ENCODE measurements at places on chromosomes 3 and 15. TPM values are rescaled to one million over a fixed set of nuclear protein-coding genes. Genes with fewer than 3 reads are reported as not detected.

GRCh38 chr3:196181127-196181546 lies 30.1 kb downstream of the ZDHHC19 start:
- no peaks in the 10 kb centered on the region for H3K27me3 ChIP-seq
- no peak overlapping the region for H3K4me3 ChIP-seq
- DNase-seq, result no peak

- H3K27me3 ChIP-seq, result no peaks in the 10 kb centered on the region
- no peak for DNase-seq
- H3K36me3 ChIP-seq, result no peaks in the 10 kb centered on the region
- H3K4me3 ChIP-seq, result no peak overlapping the region
- no peaks in the 10 kb centered on the region for H3K4me1 ChIP-seq
These were observed 19.5 kb upstream of the EID1 start for GRCh38 chr15:48858401-48858800.

The ARHGEF3 gene
- polyA plus RNA-seq, result 21.5 TPM

DNA sequence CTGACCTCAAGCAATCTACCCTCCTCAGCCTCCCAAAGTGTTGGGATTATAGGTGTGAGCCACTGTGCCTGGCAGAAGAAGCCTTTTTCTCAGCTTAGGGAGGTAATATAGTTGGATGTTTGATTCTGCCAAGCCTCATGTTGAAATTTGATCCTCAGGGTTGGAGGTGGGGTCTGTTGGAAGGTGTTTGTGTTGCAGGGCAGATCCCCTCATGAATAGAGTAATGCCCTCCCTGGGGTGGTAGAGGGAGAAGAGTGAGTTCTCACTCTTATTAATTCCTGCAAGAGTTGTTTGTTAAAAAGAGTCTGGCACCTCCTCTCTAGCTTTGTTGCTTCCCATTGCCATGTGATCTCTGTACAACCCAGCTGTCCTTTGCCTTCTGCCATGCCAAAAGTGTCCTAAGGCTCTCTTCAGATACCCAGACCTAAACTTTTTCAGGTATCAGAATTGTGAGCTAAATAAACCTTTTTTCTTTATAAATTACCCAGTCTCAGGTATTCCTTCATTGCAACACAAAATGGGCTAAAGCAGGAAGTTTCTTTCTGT lies 16.4 kb downstream of the NECTIN3 start:
- no peaks in the 10 kb centered on the region for H3K36me3 ChIP-seq
- no peaks in the 10 kb centered on the region for H3K27me3 ChIP-seq
- no peak overlapping the region for H3K27ac ChIP-seq
- no peak overlapping the region for H3K4me3 ChIP-seq
- H3K4me1 ChIP-seq, result no peaks in the 10 kb centered on the region

GRCh38 chr3:29758434-29759322 lies 477.8 kb downstream of the RBMS3 start:
- H3K27me3 ChIP-seq, result no peaks in the 10 kb centered on the region
- DNase-seq, result peak; percentile 74
- no peaks in the 10 kb centered on the region for H3K36me3 ChIP-seq
- no peak overlapping the region for H3K4me3 ChIP-seq
- peak overlapping the region; percentile 67 for H3K27ac ChIP-seq

DNA sequence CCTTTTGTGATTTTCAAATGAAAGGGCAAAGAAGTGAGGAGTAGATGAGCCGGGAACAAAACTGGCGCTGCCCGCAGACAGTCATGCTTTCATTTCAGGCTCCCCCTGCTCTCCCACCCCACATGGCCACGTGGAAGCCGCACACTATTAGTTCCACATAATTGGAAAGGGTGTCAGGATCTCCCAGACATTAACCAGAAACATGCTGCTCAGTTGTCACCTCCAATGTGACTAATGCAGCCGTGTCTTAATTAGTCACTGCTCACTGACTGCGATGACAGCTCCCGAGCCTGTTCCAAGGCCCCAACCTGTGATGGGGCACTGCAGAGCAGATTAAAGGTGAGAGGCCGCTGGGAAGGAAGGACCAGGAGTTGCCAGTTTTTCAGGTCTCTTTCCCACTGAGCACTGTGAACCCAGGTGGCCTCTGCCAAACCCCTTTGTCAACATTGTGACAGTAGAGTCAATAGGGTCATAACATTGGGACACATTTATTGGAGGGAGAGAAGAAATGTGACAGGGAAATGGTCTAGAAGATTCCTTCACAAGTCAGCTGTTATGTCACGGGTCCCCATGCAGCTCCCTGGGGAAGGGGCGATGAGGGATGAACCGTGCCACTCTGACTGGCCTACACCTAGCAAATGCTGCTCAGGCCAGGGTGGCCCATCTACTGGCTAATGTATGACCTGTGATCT lies 38.6 kb upstream of the SFMBT1 start:
- H3K27ac ChIP-seq, result no peak overlapping the region
- H3K4me1 ChIP-seq, result no peaks in the 10 kb centered on the region
- H3K27me3 ChIP-seq, result no peaks in the 10 kb centered on the region
- H3K4me3 ChIP-seq, result no peak overlapping the region
- no peaks in the 10 kb centered on the region for H3K36me3 ChIP-seq
- DNase-seq, result no peak

The SKOR1 gene
- 0.57 TPM for polyA plus RNA-seq

- no peak overlapping the region for H3K27ac ChIP-seq
- no peak for DNase-seq
- no peaks in the 10 kb centered on the region for H3K27me3 ChIP-seq
- no peak overlapping the region for H3K4me3 ChIP-seq
- H3K4me1 ChIP-seq, result peaks cover 26% of the 10 kb centered on the region
- no peaks in the 10 kb centered on the region for H3K36me3 ChIP-seq
These were observed 45.6 kb downstream of the UMPS start for GRCh38 chr3:124775877-124776276.

- peak overlapping the region; percentile 42 for H3K27ac ChIP-seq
- no peaks in the 10 kb centered on the region for H3K27me3 ChIP-seq
- H3K36me3 ChIP-seq, result no peaks in the 10 kb centered on the region
- peak; percentile 88 for DNase-seq
- peaks cover 28% of the 10 kb centered on the region for H3K4me1 ChIP-seq
These were observed 27.7 kb downstream of the CRTC3 start for GRCh38 chr15:90557186-90558084.

- no peaks in the 10 kb centered on the region for H3K27me3 ChIP-seq
- DNase-seq, result peak; percentile 52
- H3K4me3 ChIP-seq, result no peak overlapping the region
- H3K27ac ChIP-seq, result no peak overlapping the region
- no peaks in the 10 kb centered on the region for H3K4me1 ChIP-seq
- H3K36me3 ChIP-seq, result no peaks in the 10 kb centered on the region
These were observed 1.7 kb upstream of the SLC2A2 start for GRCh38 chr3:171028025-171028778.

The FRMD5 gene
- polyA plus RNA-seq, result 2.2 TPM

DNA sequence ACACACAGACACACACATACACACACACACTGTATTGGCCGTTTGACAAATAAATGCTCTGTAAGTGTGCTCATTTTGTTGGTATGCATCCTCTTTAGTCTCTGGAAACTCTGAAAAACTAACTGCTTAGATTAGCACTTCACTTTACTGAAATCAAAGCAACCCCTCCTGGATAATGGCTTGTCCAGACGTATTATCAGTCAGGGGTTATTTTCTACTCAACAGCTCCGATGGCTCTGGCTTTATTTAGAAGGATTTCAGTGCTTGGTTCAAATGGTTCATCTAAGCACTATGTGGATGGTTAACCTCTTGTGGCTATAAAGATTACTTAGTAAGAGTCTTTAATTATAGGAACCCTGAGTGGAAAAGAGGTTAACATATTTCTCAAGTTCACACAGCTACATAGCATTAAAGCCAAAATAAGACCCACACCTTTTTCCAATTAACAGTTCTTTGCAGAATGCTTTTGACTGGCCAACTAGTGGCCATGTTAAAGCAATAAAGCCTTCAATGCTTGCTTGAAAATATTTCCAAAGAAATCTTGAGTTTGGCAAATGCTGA lies 516.1 kb upstream of the NAALADL2 start:
- no peaks in the 10 kb centered on the region for H3K36me3 ChIP-seq
- no peak overlapping the region for H3K27ac ChIP-seq
- no peaks in the 10 kb centered on the region for H3K27me3 ChIP-seq
- no peak for DNase-seq

- DNase-seq, result no peak
- H3K4me1 ChIP-seq, result no peaks in the 10 kb centered on the region
- no peaks in the 10 kb centered on the region for H3K27me3 ChIP-seq
- H3K4me3 ChIP-seq, result no peak overlapping the region
- H3K36me3 ChIP-seq, result no peaks in the 10 kb centered on the region
These were observed 43.7 kb downstream of the MECOM start for GRCh38 chr3:169619793-169620192.

The ARPIN gene
- 37.1 TPM for polyA plus RNA-seq

- peak overlapping the region; percentile 93 for H3K27ac ChIP-seq
- H3K4me1 ChIP-seq, result peaks cover 43% of the 10 kb centered on the region
- no peaks in the 10 kb centered on the region for H3K36me3 ChIP-seq
- H3K27me3 ChIP-seq, result no peaks in the 10 kb centered on the region
- no peak for DNase-seq
These were observed 25.8 kb downstream of the CCDC12 start for GRCh38 chr3:46950650-46951241.

- H3K4me1 ChIP-seq, result no peaks in the 10 kb centered on the region
- no peak overlapping the region for H3K4me3 ChIP-seq
- no peaks in the 10 kb centered on the region for H3K36me3 ChIP-seq
- no peak for DNase-seq
- H3K27me3 ChIP-seq, result no peaks in the 10 kb centered on the region
These were observed 131.7 kb downstream of the XXYLT1 start for GRCh38 chr3:195139091-195139875.

DNA sequence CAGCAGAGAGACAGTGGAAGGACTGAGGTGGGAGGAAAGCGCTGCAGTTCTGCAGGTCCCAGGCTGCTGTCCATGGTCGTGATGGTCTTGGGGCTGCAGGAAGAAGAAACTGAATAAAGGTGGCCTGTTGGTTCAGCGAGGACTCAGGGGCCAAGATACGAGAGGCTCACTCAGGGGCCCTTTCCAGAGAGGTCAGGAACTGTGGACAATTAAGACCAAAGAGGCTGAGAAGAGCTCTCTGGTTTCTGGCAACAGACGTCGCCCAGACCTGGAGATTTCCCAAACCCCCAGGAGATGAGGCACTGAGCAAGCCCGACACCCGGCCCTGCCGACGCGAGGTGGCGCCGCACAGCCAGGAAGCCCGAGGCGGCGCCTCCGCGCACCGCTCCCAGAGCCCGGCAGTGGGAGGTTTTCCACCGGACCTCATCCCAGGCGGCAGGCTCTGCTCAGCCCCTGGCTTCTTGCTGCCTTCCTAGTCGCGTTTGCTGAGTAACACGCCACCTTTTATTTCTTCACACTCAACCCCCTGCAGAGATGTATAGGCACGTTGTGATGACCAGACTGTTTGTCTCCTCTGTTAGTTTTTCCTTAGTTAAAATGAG lies 56.4 kb upstream of the ARRDC4 start:
- H3K27ac ChIP-seq, result no peak overlapping the region
- no peaks in the 10 kb centered on the region for H3K4me1 ChIP-seq
- no peaks in the 10 kb centered on the region for H3K36me3 ChIP-seq
- peak; percentile 58 for DNase-seq
- peaks cover 60% of the 10 kb centered on the region for H3K27me3 ChIP-seq
- H3K4me3 ChIP-seq, result no peak overlapping the region

The CTXN2 gene
- not detected for polyA plus RNA-seq

- no peak for DNase-seq
- no peaks in the 10 kb centered on the region for H3K36me3 ChIP-seq
- no peak overlapping the region for H3K27ac ChIP-seq
- H3K4me1 ChIP-seq, result no peaks in the 10 kb centered on the region
- no peak overlapping the region for H3K4me3 ChIP-seq
These were observed 223.2 kb downstream of the MTHFS start for GRCh38 chr15:79673416-79674123.

- DNase-seq, result no peak
- no peaks in the 10 kb centered on the region for H3K36me3 ChIP-seq
- H3K27me3 ChIP-seq, result no peaks in the 10 kb centered on the region
- H3K27ac ChIP-seq, result no peak overlapping the region
These were observed 204.1 kb downstream of the STXBP5L start for GRCh38 chr3:121111914-121112612.

- H3K27me3 ChIP-seq, result no peaks in the 10 kb centered on the region
- H3K27ac ChIP-seq, result no peak overlapping the region
- H3K4me1 ChIP-seq, result no peaks in the 10 kb centered on the region
- no peak for DNase-seq
- no peaks in the 10 kb centered on the region for H3K36me3 ChIP-seq
These were observed 152.5 kb upstream of the ATP10A start for GRCh38 chr15:26015516-26016075.

The GREM1 gene
- 0.13 TPM for polyA plus RNA-seq

GRCh38 chr15:56533731-56534403 lies 68.9 kb upstream of the MNS1 start:
- no peaks in the 10 kb centered on the region for H3K4me1 ChIP-seq
- H3K36me3 ChIP-seq, result no peaks in the 10 kb centered on the region
- no peak for DNase-seq

GRCh38 chr15:62326460-62327011 lies 161.5 kb upstream of the C2CD4B start:
- H3K27me3 ChIP-seq, result no peaks in the 10 kb centered on the region
- no peak for DNase-seq
- peak overlapping the region; percentile 46 for H3K27ac ChIP-seq
- no peaks in the 10 kb centered on the region for H3K36me3 ChIP-seq

DNA sequence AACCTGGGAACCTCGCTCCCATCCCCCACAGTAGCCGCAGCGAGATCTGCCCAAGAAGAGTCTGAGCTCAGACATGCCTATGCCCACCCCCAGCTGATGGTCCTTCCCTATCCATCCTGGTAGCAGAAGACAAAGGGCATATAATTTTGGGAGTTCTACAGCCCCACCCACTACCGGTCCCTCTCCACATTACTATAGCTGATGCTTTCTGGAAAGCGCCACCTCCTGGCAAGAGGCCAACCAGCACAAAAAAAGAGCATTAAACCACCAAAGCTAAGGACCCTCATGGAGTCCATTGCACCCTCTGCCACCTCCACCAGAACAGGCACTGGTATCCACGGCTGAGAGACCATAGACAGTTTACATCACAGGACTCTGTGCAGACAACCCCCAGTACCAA lies 168.4 kb downstream of the MEGF11 start:
- no peaks in the 10 kb centered on the region for H3K4me1 ChIP-seq
- no peaks in the 10 kb centered on the region for H3K36me3 ChIP-seq
- DNase-seq, result no peak
- H3K4me3 ChIP-seq, result no peak overlapping the region

DNA sequence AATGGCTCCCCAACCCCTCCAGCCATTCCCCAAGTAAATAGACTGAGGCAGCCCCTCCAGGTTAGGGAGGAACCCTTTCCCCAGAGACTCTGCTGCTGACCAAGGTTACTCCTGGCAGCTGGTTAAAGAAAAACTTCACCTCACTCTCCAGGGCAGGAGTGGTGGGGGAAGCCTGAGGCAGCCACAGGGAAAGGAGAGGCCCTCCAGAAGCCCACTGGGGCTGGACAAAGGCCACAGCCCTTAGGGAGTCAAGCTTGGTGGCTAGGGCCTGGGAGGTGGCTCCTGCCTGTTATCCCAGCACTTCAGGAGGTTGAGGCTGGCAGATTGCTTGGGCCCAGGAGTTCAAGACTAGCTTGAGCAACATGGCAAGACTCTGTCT lies 923 bp downstream of the ACY1 start:
- H3K4me3 ChIP-seq, result no peak overlapping the region
- peak overlapping the region; percentile 96 for H3K27ac ChIP-seq
- H3K36me3 ChIP-seq, result no peaks in the 10 kb centered on the region
- H3K4me1 ChIP-seq, result peaks cover 28% of the 10 kb centered on the region

GRCh38 chr15:68630211-68630555 lies 51.4 kb downstream of the CORO2B start:
- no peak overlapping the region for H3K27ac ChIP-seq
- no peaks in the 10 kb centered on the region for H3K27me3 ChIP-seq
- no peaks in the 10 kb centered on the region for H3K36me3 ChIP-seq
- H3K4me3 ChIP-seq, result no peak overlapping the region
- no peak for DNase-seq

The IMPG2 gene
- 0.66 TPM for polyA plus RNA-seq

- no peaks in the 10 kb centered on the region for H3K27me3 ChIP-seq
- DNase-seq, result no peak
- peaks cover 30% of the 10 kb centered on the region for H3K36me3 ChIP-seq
- no peaks in the 10 kb centered on the region for H3K4me1 ChIP-seq
- no peak overlapping the region for H3K27ac ChIP-seq
These were observed 95.5 kb downstream of the FRMD4B start for GRCh38 chr3:69290430-69290829.
